SHP77 (cell line): ENCODE measurements at places on chromosomes 5 and 9.

GRCh38 chr9:6106711-6107339 is 91.4 kb upstream of the RANBP6 start:
- DNase-seq: peak; percentile 19

GRCh38 chr9:79610791-79611614 is 39.2 kb downstream of the TLE4 start:
- DNase-seq: no peak

GRCh38 chr5:62547945-62548630 is 30.5 kb upstream of the LRRC70 start:
- DNase-seq: no peak

DNA sequence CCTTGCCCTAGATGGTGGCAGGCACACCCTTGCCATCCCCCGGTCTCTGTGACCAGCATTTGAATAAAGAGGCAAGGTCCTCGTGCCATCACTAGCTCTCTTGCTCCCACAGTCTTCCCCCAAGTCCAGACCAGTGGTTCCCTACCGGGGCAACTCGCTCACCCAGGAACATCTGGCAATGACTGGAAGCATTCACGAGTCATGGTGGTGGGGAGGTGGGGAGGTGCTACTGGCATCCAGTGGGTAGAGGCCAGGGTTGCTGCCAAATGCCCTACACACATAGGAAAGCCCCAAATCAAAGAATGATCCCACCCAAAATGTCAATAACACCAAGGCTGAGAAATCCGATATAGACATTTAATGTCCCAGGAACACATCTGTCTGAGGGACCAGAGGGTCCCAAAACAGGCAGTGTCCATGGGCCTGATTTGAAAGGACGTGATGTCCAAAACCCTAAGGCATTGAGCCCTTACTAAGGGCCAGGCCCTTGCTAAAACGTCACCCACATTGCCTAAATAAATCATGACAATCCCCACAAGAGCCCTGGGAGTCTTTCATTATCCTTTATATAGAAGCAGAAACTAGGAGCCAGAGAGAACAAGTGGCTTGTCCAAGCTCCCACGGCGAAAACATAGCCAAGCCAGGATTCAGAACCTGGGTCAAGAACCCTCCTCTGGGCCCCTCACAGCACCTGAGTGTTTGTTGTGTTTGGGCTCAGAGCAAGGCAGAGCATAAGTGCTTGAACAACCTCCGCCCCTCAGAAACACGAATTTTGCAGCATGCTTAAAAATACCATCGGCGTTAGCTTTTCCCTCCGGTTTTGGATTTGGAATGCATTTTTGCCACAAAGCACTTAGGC is 119.3 kb upstream of the WWC1 start:
- DNase-seq: no peak

- no peak for DNase-seq
These were observed 102.2 kb downstream of the DEPDC1B start for GRCh38 chr5:60597572-60598320.

GRCh38 chr5:124477062-124477461 is 269.4 kb downstream of the ZNF608 start:
- no peak for DNase-seq

GRCh38 chr5:33755231-33755630 is 136.6 kb downstream of the ADAMTS12 start:
- DNase-seq: no peak

GRCh38 chr5:8012131-8012977 is 143.4 kb downstream of the MTRR start:
- no peak for DNase-seq

DNA sequence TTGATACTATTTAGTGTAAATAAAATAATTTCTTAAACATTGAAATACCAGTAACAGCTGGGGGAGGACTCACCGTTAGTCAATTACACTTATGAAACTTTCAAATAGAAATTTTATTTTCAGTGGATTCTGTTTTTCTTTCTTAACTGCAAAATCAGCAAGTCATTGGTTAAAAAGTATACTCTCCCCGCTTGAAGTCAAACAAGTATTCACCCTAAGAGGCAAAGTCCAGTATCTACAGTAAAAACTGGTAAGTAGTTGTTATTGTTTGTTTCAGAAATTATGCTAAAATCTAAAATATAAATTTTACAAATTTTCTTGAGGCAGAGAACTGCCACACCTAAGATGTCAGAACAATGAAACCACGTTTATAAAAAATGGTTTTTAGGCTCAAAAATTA is 22.4 kb downstream of the NREP start:
- DNase-seq: no peak

- no peak for DNase-seq
These were observed 480.3 kb upstream of the ADAMTS16 start for GRCh38 chr5:4659851-4660250.

DNA sequence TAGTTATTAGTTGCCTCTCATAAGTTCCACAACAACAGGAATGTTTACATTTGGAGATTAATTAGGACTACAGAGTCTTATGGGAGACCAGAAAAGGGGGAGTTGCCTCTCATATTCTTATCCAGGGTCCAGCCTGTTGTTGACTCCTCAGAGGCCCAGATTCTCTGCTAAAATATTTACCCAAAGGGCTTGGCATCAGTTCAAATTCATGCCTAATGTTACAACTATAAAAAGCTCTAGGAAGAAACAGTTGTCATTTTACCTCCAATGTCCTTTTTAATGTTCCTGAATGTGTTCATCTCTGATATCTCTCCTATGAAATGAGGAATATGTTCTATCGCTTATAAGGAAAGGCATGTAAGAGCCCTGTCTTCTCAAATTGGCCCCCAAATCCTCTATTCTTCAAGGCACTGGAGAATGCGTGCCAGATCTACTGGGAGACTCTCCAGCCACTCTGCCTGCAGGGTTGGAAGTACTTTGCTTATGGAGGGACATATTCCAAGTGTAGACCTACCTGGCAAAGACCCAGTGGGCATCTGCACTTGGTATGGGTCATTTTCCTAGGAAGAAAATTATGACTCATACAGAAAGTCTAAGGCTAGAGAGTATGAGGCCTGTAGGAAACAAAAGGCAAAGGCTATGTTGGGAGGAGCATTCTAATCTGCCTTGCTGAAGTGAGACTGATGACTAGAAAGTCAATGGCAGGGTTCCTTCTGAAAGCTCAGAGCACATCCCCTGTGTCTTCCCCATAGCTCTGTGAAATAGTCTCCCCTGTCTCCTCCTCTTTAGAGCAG is 192.6 kb downstream of the ESM1 start:
- DNase-seq: no peak

DNA sequence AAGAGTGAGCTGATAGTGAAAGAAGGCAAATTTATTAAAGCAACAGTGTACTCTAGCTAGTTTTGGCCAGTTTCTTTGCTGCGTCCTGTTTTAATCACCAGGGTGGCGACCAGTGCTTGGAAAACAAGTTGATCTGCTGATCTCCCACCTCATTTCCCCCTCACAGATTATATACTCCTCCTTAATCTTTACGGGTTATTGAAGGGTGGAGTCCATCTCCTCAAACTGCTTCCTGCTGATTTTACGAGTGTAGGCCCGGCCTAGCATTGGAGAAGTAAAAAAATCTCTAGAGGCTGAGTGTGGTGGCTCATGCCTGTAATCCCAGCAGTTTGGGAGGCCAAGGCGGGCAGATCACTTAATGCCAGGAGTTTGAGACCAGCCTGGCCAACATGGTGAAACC is 14.0 kb upstream of the CFAP95 start:
- no peak for DNase-seq

DNA sequence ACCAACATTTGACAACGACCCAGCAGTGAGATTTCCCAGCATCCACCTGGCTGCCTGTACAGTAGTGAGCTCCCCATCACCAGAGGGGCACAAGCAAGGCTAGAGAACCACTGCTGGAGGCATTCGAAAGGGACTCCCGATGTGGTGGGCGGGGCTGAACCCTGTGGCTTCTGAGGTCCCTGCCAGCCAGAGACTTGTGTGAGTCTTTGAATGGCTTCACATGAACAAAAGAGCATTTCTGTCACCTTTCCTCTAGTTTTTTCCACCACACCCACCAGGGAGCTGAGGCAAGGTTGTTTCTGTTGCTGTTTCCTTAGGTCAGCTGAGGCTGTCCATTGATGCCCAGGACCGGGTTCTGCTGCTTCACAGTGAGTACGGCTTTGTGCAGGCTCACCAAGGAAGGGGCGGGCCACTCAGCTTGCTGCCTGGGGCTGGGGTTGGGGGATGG is 15.7 kb downstream of the RGS3 start:
- no peak for DNase-seq

DNA sequence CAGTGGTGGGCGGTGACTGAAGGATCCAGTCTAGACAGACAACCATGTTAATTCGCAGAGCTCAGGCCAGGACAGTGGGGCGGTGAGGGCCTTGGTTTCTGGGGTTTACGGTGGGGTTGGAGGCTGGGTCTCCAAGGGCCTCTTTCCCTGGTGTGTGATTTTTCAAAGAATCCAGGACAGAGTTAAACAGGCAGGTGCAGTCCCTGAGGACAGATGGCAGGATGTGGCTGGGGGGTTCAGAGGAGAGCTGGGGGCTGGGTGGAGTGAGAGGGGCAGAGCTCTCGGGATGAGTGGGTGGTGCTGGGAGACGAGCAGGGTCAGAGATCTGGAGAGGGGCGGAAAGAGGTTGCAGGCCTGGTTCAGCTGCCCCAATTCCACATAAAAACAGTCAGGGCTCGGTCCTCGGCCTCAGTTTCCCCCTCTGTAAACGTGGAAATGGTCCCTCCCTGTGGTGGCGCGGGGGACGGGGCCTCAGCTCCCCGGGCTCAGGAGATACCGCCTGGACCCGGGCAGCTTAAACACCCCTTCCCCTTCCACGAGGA is 145.9 kb downstream of the GAPVD1 start:
- no peak for DNase-seq

DNA sequence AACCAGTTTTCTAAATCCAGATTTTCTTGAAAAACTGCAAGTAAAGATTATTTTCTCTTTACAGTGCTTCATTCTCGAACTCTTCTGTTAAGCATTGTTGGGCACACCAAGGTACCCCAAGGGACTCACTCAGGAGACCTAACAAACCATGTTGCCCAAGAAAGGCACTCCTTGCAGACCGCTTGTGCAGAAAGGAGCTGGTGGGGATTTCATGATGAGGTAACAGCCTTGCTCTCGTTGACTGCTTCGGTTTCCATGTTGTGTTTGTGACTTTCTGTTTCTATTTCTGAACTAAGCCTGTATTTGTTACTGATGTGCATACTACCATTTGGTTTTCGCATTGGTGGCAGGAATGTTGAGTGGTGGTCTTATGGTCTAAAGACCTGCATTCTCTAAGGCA is 266.6 kb upstream of the DAP start:
- no peak for DNase-seq

GRCh38 chr5:26948921-26949320 is 89.5 kb downstream of the CDH9 start:
- DNase-seq: no peak

DNA sequence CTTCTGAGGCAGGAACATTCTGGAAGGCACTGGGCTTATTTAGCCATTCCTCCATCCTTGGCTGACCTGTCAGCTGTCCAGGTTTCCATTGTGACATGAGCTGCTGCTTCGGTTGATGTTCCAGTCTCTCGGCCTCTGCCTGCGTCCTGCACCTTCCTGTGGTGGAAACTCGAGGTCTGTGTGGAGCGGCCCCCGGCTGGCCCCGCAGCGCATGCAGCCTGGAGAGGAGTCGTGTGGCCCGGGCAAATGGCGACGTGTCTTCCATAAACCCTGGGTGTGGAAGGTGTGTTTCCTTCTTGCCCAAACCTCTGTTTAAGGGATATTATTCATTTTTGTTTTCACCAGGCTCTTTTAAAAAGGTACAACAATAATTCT is 36.5 kb upstream of the SLC9A3 start:
- DNase-seq: no peak

DNA sequence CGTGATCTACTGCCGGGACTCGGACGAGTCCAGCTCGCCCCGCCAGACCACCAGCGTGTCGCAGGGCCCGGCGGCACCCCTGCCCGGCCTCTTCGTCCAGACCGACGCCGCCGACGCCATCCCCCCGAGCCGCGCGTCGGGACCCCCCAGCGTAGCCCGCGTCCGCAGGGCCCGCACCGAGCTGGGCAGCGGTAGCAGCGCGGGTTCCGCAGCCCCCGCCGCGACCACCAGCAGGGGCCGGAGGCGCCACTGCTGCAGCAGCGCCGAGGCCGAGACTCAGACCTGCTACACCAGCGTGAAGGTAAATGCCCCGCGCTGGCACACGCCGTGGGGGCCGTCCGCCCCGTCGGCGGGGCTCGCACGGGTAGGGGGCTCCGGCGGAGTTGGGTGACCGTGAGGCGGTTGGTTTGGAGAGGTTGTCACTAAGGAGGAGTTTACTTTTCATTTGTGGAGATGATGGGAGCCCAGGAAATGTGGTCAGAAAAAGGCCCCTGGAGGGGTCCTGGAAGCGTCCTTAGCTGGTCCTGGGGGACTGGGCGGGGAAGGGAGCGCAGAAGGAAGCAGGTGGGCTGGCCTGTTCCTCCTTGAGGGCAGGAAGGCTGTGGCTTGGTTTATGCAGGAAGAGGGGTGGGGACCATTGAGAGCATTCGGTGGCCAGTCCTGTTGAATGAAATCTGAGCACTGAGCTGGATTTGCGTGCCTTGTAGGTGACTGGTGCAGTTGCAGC is 647 bp downstream of the PDE8B start:
- no peak for DNase-seq

DNA sequence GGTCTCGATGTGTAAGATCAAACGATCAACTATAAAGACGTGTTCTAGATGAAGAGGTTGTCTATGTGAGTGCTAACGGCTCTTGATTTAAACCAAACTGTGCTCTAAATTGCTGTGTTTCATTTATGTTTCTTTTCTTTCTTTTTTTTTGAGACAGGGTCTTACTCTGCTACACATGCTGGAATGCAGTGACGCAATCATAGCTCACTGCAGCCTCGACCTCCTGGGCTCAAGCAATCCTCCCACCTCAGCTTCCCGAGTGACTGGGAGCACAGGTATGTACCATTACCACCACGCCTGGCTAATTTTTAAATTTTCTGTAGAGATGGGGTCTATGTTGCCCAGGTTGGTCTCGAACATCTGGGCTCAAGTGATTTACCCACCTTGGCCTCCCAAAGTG is 24.0 kb upstream of the RNF130 start:
- DNase-seq: no peak

DNA sequence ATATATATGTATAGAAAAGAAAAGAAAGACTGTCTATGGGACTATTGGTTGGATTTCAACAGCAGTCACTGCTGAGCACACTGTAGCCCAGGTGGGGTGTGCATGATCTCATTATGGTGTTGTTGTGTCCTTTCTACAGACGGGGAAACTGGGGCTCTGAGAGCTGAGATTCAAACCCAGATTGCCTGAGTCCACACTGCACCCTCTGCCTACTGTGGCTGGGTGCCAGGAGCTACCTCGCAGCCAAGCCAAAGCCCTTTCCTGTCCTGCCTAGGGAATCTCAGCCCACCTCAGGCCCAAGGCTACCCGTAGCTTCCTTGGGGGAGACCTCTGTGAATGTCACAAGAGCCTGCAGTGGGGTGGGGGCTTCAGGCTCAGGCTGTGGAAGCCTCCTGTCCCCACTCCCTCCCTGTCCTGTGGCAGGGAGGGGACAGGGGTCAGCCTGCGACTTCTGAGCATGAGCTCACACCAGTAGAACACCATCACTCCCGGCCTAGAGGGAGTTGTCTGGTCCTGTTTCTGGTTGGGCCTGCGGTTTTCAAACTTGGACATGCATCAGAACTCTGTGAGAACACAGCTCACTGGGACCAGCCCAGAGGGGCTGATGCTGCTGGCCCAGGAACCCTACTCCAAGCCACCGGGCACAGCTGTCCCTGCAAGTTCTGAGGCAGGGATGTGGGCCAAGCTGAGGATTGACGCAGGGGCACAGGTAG is 7.9 kb upstream of the NINJ1 start:
- no peak for DNase-seq

- no peak for DNase-seq
These were observed 1043.8 kb upstream of the EDIL3 start for GRCh38 chr5:85428426-85428934.
